ENCODE measurements at places on chromosomes 1 and 21. TPM values are rescaled to one million over a fixed set of nuclear protein-coding genes. Genes with fewer than 3 reads are reported as not detected.

HAPLN2 gene
- not detected for total RNA-seq

CD1D gene
- 3.8 TPM for total RNA-seq

TCEA3 gene
- 17.4 TPM for total RNA-seq

EDN2 gene
- 14.5 TPM for total RNA-seq

ELOVL1 gene
- 90.6 TPM for total RNA-seq

KCNT2 gene
- total RNA-seq: 0.21 TPM

NPL gene
- total RNA-seq: 2.9 TPM

FCRL1 gene
- total RNA-seq: not detected

GFI1 gene
- not detected for total RNA-seq

TDRKH gene
- 7.7 TPM for total RNA-seq

RGS13 gene
- total RNA-seq: not detected

SLC30A10 gene
- not detected for total RNA-seq

FMO1 gene
- total RNA-seq: 0.64 TPM

ANKRD65 gene
- total RNA-seq: 15.1 TPM

KRTAP12-3 gene
- not detected for total RNA-seq

INSRR gene
- not detected for total RNA-seq

Measured in tracheal epithelial cell (primary cell).